MV-4-11 (cell line): ENCODE measurements at places on chromosomes 4 and X.

GRCh38 chr4:14087921-14088320, 460.4 kb upstream of the BOD1L1 start:
- no peak for DNase-seq

DNA sequence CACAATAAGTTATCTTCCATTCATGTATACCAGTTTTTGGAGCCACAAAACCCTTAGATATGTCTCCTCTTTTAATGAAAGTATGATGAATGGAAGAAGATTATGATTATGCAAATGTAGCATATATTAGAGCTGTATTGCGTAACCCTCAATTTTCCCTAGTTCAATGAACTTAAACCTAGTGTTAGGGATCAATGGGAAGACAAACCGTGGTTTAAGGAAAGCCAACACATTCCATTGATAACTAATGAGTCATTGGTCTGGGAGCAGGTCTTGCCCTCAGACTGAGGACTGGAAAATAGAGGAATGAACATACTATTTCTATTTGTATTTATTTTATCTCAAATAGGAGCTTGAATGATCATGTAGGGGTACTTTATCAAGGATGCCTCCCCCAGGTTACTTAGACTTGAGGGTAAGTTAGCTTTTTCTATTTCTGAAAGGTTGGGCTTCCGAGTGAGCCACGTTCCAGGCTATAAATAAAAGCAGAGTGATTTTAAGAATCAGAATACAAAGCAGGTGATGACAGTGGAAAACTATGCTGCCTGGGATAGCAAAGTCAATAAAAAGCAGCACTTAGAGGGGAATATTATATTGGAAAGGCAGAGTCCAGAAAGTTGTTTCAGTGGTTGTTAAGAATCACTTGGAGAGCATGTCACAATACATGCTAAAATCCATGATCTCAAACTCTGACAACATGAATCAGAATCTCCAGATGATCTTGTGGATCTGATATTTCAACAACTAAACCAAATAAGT, 356.0 kb downstream of the ADAM29 start:
- no peak for DNase-seq

DNA sequence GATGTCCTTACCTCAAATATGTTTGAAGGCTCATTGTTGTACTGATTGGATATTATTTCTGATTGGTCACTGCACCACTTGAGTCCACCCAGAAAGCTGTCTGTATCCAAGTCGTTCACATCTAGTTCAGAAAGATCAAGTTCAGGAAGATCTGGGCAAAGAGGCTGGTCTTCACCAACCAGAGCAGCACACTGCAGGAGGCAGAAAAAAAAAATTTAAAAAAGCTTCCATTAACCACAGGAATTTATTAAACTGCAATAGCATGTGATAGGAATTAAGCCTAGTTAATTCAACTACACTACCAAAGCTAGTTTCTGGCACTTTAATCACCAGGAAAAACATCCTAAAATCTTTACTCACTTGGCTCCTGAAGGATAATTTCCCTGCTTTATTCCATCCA, 5.1 kb downstream of the PPARGC1A start:
- DNase-seq = no peak

DNA sequence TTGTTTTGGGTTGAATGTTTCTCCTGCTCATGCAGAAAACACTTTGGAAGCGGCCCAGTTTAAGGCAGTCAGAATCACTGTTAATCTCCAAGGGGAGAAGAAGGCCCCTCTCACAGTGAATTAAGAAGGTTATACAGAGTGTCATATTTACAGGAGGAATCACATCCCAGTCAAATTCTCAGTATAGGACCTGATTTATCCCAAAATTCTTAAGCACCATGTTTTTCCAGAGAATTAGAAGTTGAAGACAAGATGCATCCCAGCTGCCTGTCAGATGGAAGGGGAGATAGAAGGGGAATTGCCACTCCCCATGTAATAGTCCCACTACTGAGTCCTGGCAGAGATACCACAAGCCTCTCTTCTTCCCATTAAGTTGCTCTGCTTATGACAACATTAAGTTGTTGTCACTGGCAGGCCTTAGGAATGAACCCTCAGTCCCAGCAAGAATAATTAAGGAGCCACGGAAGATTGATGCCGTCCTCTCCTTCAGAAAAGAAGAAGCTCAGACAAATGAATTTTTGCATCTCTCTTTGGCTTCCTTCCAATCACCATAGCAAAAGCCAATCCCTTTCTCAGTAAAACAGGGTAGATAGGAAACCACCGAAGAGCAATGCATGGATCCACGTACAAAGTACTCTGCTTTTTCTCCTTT, 138.4 kb downstream of the LDB2 start:
- DNase-seq = no peak

DNA sequence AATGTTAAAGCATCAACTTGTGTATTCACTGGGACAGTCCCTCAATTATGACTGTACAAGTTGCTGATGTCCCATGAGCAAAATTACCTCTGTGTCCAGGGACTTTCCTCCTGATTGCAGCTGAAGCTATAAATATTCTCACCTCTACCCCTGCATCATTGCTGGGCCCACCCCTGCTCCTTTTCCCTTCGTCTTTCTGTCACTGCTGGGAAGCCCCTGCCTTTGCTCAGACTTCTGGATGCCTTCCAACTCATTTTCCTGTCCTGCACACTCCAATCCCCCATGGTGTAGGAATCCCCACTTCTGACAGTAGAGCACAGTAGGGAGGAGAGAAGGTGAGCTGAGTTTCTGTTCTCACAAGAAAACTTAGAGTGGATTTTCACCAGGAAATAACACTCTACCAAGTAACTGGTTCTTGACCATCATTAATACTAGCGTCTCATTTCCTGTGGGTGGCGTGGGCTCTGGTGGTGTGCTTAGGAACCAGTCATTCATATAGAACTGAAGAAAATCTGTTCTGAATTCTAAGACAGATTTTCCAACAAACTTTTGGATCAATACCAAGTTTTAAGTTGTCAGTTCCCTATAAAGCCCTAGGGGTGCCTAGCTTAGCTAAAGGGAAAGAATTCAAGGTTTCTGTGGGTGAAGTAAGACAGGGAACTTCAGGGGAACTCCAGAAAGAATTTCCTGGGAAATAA, 136.2 kb upstream of the MED14 start:
- no peak for DNase-seq

DNA sequence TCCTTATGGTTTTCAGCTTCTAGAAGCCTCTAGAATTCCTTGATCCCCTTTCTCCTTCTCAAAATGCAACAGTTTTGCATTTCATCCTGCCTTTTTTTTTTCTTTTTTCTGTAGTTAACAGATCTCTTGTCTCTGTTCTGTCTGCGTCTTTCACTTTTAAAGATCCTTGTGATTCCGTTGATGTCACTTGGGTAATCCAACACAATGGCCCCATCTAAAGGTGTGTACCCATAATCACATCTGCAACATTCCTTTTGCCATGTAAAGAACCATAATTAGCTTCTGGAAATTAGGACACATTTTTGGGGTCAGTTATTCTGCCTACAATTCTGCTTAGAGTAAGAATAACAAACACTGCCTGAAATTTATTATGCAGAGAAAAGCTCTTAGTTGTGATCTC, 1180.9 kb upstream of the ADGRL3 start:
- DNase-seq = no peak

- DNase-seq = peak; percentile 69
Measured at GRCh38 chr4:48297256-48297846, 27.7 kb upstream of the TEC start.

GRCh38 chr4:102392033-102392744, 46.9 kb upstream of the SLC39A8 start:
- DNase-seq = no peak

DNA sequence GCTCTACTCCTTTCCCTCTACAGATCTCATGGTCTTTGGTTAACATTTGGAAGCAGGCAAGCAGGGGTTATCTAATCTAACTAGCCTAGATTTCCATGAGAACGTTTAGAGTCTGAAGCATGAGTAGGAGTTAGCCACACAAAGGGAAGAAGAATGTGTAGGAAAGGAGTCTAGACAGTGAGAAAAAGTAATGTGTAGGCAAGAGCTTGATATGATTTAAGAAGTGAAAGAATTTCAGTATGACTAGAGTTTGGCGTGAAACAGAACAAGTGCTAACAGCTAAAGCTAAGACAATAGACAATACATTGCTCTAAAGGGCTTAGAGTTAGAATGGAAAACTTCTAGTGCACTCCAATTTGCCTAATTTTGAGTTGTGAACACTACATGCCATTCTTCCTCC, 10.8 kb downstream of the CXCL8 start:
- DNase-seq = no peak

DNA sequence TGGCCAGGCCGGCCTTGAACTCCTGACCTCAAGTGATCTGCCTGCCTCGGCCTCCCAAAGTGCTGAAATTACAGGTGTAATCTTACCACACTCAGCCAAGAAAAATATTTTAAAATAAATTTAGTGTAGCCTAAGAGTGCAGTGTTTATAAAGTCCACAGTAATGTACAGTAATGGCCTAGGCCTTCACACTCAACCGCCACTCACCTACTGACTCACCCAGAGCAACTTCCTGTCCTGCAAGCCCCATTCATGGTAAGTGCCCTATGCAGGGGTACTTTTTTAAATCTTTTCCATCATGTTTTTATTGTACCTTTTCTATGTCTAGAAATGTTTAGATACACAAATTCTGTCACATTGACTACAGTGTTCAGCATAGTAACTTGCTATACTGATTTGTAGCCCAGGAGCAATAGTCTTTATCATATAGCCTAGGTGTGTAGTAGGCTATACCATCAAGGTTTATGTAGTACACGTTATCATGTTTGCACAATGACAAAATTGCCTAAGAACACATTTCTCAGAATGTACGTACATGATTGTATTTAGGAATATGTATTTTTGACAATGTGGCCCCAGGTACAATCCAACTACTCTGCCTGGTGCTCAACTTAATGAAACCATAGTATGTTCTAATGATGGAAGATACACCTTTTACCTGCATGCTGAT, 455.2 kb downstream of the PCDH7 start:
- DNase-seq = no peak

DNA sequence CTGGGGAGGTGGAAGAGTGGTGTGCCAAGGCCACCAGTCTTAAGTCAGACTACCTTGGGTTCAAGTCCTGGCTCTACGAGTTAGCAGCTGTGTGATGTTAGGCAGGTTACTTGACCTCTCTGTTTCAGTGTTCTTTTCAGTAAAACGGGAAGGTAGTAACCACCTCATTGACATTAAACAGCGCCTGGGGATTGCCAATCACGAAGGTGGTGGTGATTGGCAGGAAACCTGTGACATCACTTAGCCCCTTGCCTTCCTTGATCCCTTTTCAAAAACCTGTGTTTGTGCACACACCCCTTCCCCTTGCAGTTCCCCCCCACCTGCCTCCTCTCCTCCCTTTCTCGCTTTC, 7.6 kb downstream of the KLF3 start:
- no peak for DNase-seq

- no peak for DNase-seq
Measured at GRCh38 chr4:99998062-99998867, 48.2 kb upstream of the H2AZ1 start.

DNA sequence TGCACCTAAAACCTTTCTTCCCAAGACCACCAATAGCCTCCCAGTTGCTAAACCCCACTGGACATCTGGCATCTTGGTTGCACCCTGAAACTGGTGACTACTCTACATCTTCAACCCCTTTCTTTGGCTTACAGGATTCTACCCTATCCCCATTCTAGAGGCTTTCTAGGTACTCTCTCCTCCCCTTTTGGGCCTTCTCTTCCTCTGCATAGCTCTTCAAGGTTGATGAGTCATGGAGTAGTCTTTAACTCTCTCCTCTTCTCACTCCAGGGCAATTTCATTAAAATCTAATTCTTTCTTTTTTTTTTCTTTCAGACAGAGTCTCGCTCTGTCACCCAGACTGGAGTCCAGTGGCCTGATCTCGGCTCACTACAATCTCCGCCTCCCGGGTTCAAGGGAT, 16.8 kb downstream of the APOO start:
- no peak for DNase-seq

- no peak for DNase-seq
Measured at GRCh38 chr4:55444827-55445226, 49.1 kb downstream of the TMEM165 start.

DNA sequence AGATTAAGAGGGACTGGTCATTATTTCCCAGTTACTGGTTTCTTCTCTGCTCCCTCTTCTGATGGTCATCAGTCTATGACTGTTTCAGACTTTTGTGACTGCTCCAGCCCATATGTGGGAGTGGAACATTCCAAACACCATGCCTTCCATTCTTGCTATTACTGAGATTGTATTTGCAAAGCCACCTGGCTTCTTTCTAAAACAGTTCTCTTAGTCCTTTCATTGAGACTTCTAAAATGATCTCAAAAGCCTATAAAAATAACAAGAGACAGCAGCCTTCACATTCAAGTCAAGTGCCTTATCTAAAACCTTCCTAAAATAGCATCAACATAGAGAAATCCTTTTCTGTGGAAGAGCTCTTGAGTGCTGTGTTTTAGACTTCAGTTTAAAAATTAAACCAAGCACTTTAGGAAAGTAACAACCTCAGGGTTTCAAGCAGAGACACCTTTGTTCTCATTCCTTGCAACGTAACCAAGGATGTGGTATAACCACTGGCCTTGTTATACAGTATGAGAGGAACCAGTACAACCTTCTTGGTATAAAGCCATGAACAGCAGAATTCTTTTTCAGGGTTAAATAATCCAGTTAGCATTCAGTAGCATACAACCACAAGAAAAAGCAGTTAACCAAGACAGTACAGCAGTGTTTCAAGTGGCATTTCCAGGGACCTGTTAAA, 97.1 kb downstream of the NFKB1 start:
- no peak for DNase-seq

GRCh38 chrX:37378404-37378803, 29.2 kb downstream of the PRRG1 start:
- no peak for DNase-seq

DNA sequence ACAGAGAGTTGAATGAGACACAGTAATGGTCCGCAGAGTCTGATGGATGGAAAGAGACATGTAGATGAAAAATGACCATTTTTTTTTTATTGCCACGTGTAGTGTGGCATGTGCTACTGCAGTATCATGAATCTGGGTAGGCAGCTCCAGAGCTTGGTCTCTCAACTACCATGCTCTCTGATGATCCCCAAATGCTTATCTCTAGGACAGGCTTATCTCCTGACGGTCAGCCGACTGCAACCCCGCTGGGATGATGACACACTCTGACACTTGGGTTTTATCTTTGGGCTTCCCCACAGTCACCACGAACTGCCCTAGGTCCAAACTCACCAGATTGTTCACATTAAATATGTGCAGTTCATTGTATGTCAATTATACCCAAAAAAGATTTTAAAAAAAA, 239.7 kb downstream of the QDPR start:
- DNase-seq = no peak

GRCh38 chr4:1983846-1984405, 24.8 kb downstream of the NELFA start:
- no peak for DNase-seq

GRCh38 chr4:81747242-81747930, 275.7 kb upstream of the RASGEF1B start:
- DNase-seq = peak; percentile 85

DNA sequence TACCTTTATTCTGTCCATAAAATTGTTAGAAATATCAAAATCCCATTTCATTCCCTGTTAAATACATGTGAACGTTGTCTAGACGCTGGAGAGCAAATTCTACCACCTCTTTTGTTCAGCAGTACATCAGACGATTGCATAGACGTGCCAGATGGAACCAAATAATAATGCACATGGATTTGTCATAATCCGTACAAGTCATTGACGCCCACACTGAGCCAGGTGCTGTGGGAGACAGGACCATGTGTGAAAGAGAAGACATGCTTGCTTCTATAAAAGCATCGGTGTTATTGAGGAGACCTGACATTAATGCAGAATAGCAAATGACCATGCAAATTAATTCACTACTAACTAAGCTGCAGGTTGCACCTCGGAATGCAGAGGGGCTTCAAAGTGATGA, 175.0 kb downstream of the PTTG2 start:
- no peak for DNase-seq
